ENCODE measurements at places on chromosomes 12 and 14. TPM values are rescaled to one million over a fixed set of nuclear protein-coding genes. Genes with fewer than 3 reads are reported as not detected.
A peak's percentile ranks its signal among the peaks of the same experiment; 100 is the strongest.

- peak; percentile 99 for DNase-seq
Measured at GRCh38 chr12:113135178-113136127, at the start of gene RASAL1. Gene RASAL1 (minus strand): TSS chr12:113135761. CDS start chr12:113135462, 299 bp downstream.

The RNF212B gene
- not detected for total RNA-seq

DNA sequence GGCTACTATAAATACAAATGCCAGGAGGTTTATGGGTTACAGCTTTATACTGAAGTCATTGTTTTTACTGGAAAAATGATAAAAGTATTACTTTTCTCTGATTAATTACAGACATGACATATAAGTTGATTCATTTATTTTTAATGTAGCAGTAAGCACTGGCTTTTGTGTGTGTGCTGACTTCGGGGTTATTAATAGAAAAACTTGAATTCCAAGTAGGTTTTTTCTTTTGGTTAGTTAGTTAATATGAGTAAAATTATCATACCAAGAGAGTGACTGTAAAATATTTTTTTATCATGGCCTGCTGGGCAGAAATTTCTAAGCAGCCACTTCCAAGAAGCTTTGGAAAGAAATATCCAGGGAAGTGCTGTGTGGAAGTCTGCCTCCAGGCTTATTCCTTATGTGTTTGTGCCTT is 56.4 kb downstream of the IFT81 start:
- DNase-seq = no peak

The HOXC9 gene
- total RNA-seq = not detected

The P2RX2 gene
- total RNA-seq = 0.97 TPM

The MYL2 gene
- 0.50 TPM for total RNA-seq

DNA sequence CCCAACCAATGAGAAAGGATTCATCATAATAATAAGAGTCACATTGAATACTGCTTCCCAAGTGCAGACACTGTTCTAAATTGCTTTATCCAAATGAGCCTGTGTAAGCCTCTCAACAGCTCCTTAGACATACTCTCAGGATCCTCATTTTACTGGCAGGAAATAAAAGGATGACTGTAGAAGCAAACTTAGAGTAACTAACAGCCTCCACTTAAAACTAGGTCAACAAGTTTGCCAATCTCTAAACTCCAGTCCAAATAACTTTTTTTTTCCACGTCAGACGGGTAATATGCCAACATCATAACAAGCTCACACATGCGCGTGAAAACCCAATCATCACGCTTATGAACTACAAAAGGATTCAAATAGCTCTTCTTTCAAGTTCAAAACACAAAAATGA is 15.3 kb upstream of the DPF3 start:
- no peak for DNase-seq
